ENCODE measurements at places on chromosomes 11 and 22.

- no peak for DNase-seq
Measured at GRCh38 chr22:44000123-44000522, 24.0 kb upstream of the PARVB start.

DNA sequence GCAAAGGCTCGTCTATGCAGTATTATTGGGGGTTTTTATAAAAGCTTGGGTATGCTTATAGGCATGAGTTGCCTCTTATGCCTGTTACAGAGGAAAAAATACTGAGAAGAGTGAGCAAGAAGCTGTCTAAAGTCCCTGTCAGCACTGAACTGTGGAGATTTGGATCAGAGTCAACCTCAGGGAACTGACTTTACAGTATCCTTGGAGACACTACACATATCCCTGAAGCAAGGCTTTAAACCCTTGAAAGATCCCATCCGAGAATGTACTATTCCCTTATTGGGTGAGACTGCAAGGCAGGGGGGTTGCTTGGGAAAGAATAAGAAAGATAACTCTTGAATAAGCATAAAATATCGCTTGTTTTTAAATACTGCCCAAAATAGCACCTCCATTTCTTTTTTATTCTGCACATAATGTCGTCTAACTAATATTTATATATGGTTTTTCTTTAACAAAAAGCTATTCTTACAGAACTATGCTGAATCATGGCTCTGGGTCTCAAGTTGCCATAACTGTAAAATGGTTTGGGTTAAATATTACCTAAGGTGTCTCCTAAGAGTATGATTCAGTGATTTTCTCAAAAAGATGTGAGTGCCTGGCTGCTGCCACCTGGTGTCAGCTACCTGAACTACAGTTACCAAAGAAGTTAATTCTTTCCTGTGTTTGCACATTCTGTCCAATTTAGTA, 1062.8 kb downstream of the DLG2 start:
- DNase-seq = peak; percentile 65

- DNase-seq = peak; percentile 70
Measured at GRCh38 chr11:48307760-48308386, 1.9 kb downstream of the OR4S1 start.

- DNase-seq = no peak
Measured at GRCh38 chr22:45529105-45529504, 26.4 kb downstream of the FBLN1 start.

- peak; percentile 39 for DNase-seq
Measured at GRCh38 chr11:22792497-22792896, 37.1 kb downstream of the SVIP start.

- DNase-seq = no peak
Measured at GRCh38 chr22:19841641-19842392, 12.9 kb downstream of the GNB1L start.

DNA sequence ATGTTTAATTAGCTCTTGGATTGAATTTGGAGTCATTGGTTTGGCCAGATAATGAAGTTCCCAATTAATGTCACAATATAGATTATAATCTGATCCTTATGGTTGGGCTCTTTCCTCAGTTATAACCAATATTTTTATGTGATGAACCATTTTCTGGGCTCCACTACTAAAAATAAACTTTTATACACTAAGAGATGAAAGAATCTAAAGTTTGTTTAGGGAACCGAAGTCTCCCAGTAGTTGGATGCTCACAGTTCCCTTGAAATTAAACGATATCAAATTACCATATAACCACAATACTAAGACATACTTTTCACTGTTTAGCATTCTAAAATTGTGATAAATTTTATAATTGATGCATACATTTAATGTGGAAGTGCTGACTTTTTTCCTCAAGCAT, 47.0 kb upstream of the ARHGAP42 start:
- peak; percentile 6 for DNase-seq

GRCh38 chr11:61144511-61145179, 16.6 kb downstream of the VPS37C start:
- no peak for DNase-seq

DNA sequence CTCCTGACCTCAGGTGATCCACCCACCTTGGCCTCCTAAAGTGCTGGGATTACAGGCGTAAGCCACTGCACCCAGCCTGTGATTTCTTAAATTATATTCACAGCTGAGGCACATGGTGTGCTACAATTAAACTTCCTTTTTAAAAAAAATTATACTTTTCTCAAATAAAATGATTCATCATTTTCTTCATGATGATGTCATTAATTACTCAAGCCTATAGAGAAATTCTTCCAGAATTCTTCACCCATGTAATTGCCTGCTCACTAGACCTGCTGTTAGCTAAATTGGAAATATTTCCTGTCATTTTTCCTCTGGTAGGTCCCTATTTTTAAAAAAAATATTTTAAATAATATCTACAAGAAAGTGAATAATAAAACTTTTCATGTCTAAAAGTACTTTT, 440.0 kb upstream of the ANO3 start:
- no peak for DNase-seq

- no peak for DNase-seq
Measured at GRCh38 chr11:92837595-92837994, 131.9 kb upstream of the MTNR1B start.

DNA sequence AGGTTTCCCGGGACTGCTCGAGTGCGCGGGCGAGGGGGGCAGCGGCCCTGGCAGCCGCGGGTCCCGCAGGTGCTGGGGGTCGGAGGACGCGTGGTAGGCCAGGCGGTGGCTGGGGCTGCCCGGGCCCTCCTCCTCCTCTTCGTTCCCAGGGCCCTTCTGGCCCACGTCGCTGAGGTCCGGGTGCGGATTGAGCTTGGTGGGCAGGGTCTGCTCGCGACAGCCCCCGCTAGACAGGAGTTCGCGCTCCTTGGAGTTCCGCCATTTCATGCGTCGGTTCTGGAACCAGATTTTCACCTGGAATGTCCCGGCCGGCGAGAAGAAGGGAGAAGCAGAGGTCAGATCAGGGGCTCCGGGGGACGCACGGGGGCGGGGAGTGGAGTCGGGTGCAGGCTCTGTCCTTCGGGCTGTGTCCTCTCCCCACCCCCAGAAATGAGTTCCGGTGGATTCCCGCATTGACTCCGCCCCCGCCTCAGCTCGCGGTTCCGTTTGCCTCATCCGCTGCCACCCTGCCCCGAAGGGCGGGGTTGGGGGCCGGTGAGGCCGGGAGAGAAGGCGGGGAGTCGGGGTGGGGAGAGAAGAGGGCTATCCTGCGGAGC, 3.9 kb downstream of the DBX1 start:
- DNase-seq = no peak

DNA sequence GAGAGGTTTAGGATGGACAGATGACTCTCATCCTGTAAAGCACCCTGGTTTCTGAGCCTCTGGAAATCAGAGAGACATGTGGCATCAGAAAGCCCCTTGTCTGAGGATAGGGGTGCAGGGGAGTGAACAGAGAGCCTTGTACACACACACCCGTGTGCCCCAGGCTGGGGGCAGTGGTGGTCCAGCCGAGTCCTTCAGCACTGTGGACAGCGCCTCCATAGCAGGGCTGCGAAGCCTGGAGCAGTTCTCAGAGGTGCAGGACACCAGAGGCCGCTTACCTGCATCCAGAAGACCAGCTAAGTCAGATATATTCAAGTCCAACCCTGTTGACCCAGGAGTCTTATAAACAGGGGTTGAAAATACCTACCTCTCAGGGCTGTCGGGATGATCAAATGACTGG, 11.5 kb upstream of the IGSF9B start:
- DNase-seq = peak; percentile 4

- no peak for DNase-seq
Measured at GRCh38 chr11:74212533-74212932, 41.4 kb downstream of the PPME1 start.

GRCh38 chr11:100825626-100826025, 138.5 kb downstream of the ARHGAP42 start:
- peak; percentile 25 for DNase-seq

DNA sequence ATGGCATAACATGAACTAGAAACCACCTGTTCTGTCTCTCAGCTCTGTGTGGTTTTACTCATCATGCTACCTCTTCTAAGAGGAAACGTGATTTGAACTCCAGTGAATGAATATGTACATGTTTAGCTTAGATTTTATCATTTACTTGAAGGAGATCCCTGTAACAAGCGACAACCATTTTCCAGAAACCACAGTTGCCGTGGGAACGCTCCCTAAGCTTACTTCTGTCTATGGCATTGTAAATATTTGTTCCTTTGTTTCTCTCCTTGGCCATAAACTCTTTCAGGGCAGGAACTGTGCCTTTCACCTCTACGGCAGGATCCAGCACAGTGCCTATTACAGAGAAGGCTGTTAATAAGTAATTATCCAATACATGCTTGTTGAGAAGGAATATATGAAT, 17.1 kb upstream of the TPH1 start:
- DNase-seq = no peak

GRCh38 chr22:47814474-47814873, 1052.0 kb downstream of the TBC1D22A start:
- no peak for DNase-seq

GRCh38 chr11:135002236-135002635, 590.2 kb upstream of the B3GAT1 start:
- DNase-seq = no peak

DNA sequence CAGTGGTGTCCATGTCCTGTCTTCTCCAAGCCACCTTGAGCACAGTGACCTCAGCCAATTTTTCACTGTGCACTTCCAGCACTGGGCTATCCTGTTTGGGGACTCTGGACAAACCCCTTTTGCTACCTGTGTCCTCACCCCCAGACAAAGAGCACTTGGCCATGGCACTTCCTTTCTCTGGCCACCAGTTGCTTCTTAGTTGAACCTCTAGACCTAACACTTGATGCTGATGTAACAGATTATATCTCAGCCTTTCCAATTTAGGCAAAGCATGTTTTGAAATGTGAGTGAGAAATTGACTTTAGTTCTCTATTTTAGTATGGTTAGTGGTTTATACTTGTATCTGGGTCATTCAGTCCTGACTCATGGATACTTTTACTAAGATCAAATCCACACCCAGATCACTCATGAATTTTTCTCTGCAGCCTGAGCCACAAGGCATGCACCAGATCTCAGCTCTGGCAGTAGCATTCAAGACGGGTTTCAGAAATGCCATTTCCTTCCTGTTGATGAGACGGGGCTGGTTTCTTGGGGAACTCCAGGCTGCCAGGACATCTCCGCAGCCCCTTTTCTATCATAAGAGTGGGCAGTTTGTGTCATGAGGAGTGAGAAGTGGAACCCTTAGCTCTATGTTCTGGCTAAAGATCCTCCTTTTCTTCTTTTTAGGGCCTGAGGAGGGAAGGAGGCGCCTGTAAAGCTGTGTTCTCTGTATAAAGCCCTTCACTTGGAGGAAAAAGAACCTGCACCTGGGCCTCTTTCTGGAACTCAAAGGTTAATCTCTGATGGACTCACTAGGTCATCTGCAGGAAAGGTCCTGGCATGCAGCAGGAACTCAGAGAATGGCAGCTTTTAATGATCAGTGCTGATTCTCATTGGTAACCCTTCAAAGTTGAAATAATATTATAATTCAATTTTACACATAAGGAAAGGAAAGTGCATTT, 185.6 kb upstream of the TENM4 start:
- peak; percentile 10 for DNase-seq

DNA sequence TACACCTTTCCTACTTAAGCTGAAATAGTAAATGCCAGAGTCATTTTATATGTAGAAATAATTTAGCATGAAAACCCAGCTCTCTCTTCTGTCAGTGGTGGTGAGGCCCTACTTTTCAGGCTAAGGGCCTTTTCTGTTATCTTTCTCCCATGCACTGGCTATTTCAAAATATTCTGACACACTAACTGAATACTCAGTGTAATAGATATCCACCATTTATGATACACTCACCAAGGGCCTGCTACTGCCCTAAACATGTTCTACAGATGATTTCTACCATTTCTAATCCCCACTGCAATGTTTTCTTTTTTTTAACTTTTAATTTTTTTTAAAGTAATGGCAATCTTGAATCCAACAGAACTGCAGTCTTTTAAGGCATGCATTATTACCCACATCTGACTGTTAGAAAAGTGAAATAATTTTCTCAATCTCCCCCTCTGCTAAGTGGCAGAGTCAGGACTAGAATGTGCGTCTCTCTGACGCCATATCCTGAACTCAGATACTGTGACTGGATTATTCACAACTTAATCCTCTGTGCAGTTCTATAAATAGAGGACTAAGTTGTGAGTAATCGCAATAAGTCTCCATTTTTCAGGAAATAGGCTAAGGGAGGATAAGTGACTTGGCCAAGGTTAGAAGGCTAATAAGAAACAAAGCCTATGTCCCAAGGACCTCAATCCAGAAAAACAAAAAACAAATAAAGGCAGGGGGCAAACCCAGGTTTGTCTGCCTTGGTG, 44.0 kb downstream of the GRAMD1B start:
- DNase-seq = peak; percentile 82

DNA sequence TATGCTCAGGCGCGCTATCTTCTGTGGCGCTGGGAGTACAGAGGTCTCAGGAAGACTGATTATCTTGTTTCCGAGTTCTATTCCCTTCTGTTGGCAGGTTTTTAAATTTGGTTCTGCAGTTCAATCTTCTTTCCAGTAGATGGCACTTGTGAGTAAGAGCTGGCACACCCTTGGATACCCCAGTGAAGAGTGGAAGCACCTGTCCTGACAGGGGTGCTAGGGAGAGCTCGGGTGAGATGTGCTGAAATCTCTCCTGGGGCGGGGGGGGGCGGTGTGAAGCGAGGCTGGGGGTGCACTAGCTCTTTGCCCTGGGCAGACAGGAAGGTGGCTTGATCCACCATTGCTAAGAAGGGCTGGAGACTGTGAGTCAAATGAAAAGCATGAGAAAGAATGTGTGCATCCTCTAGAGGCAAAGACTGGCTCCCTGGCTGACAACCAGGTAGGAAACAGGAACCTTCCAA, 679.9 kb upstream of the CCDC179 start:
- peak; percentile 65 for DNase-seq

GRCh38 chr11:119307219-119307618, 9.7 kb downstream of the MCAM start:
- DNase-seq = no peak

GRCh38 chr11:75352588-75353206, 1.2 kb upstream of the ARRB1 start:
- no peak for DNase-seq

- no peak for DNase-seq
Measured at GRCh38 chr11:73916435-73916834, 34.4 kb upstream of the DNAJB13 start.

DNA sequence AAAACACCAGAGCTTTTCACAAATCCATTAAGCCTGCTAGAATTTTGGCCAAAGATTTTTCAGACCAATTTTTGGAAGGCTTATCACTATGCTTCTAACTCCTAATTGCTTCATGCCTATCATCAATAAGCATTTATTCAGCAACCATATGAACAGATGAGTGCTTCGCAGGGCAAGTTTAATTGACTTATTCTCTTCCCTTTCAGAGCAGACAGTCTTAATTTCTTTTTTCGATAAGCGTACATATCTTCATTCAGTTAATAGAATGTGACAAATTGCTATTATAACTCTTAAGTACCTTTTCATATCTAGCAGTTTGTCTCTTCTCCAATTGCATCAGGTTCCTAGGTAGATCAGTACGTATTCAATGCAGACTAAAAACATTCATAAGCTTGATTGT, 298.4 kb upstream of the ANO5 start:
- no peak for DNase-seq

GRCh38 chr11:118448294-118448693, 12.0 kb downstream of the KMT2A start:
- peak; percentile 41 for DNase-seq

DNA sequence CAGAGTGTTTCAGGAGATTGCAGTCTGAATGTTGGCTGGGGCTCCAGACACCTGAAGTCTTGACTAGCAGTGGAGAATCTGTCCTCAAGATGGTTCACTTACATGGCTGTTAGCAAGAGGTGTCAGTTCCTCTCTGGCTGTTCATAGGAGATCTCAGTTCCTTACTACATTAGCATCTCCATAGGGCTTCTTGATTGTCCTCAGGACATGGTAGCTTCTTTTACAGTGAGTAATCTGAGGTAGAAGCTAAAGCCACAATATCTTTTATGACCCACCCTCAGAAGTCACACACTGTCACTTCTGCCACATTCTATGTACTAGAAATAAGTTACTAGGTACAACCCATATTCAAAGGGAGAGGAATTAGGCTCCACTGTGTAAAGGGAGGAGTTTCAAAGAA, 10.5 kb upstream of the PATL1 start:
- no peak for DNase-seq
